ENCODE measurements at places on chromosomes 12 and 14.

GRCh38 chr12:15092826-15093225 is 120.0 kb downstream of the PDE6H start:
- DNase-seq: no peak

GRCh38 chr14:86858591-86858990 is 1134.4 kb downstream of the GALC start:
- DNase-seq: no peak

DNA sequence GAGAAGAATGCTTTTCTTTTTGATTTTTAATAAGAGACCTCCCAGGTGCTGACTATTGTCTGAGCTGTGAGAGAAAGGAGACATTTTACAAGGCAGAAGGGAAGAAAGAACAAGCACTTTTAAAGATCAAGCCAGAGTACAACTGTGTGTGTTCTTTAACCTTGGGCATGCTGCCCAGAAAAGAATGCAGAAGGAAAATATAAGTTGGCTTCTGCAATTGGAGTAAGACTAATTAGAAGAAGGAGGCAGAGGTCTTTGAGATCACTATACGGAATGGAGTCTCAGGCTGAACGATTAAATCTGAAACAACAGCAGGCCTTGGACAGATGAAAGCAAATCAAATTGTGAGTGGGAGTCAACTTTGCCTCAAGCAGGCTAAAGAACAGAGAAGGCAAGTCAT is 230.5 kb downstream of the ATP23 start:
- DNase-seq: no peak

DNA sequence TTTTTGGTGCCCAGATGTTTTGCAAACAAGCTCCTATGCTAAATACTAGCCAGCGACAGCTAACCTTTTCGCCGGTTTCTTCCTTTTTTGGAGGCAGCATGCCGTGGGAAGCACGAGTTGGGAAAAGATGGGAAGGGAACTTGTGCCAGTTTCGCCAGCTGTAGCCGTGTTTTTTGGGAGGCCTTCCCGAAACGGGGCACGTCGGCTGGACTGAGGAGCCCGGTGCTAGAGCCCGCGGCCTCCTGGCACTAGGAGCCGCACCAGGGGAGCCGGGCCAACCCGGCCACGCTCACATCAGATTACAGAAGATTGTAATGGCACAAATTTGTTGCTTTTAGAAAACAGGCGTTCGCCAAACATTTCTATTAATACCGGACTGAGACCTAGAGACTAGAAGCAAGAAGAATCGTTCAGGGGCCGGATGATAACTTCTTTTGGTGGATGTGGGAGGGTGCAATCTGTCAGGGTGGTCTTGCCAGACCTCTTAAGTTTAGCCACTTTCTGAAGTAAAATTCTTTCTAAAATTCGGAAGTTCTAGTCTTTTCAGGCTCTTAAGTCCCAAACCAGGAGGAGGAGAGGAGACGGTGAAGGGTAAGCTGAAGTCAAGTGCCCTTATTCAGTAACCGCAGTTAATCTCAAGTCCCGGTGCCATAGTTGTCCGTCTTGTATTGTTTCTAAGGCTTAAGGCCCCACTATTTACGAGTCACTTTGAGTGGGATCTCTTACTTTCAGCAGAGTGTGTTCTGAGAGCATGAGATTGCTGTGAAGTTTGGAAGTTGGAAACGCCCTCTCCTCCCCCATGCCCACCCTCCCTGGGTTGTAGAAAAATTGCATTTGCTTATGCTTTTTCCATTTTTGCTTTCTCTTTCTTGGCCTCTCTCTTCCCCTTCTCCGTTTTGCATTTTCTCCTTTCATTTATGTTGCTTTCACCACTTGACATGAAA is 1.3 kb downstream of the RASSF3 start:
- no peak for DNase-seq

- DNase-seq: peak; percentile 74
Observed at GRCh38 chr12:54988402-54989054, 4.0 kb upstream of the TESPA1 start.

DNA sequence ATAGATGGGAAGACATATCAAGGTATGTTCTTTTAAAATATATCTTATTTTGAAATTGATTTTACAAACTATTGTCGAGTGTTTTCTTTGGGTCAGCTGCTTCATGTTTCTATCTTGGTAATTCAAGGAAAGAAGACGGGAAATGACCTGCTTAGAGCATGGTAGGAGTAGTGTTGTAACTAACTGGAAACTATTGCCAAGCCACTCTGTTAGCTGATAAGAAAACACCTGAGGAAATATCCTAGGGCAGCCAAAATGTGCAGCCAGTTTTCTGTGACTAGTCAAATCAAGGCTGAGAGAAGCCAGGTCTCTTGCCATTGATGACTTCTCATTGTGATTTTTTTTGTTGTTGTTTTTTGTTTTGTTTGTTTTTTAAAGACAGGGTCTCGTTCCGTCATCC is 30.2 kb downstream of the METAP2 start:
- DNase-seq: no peak

DNA sequence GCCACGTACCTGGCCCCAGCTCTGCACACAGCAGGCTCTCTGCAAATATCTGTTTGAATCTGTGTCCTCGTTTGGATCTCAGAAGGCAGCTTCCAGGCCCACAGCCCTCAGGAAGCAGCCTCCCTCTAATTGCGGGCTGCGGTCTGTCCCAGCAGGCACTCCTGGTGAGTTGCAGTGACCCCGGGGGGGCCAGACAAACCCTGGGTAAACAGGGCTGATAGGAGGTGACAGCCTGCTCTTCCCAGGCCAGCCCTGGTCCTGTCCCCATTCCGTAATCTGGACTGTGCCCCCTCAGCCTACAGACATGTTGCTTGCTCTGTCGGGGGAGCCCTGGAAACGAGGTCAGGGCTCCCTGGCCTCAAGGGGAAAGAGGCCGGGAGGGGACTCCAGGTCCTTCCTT is 2.0 kb downstream of the FOXN4 start:
- no peak for DNase-seq

- no peak for DNase-seq
Observed at GRCh38 chr12:4107436-4107878, 166.1 kb upstream of the CCND2 start.

GRCh38 chr12:90323217-90323616 is 614.6 kb upstream of the ATP2B1 start:
- DNase-seq: no peak

- no peak for DNase-seq
Observed at GRCh38 chr14:85501751-85502150, 28.2 kb upstream of the FLRT2 start.

DNA sequence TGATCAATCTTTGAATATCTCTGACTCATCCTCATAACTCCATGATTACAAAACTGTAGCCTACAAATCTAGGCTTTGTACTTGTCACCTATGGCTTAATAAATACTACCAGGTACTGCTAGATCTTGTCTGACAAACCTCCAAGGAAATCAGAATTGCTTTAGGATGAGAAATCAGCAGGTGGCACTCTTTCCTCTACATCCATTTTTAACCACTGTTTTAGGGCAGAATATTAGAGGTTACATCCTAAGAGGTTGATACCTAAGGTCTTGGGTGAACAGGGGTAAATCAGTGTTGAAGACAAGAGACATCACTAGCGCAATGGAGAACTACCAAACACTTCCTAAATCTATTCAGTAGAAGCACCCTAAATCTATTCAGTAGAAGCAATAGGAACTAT is 63.1 kb upstream of the SOX5 start:
- DNase-seq: peak; percentile 8

- DNase-seq: no peak
Observed at GRCh38 chr12:96218989-96219678, 25.0 kb downstream of the ELK3 start.

- no peak for DNase-seq
Observed at GRCh38 chr14:104507443-104507842, 72.1 kb upstream of the C14orf180 start.

GRCh38 chr14:50425816-50426215 is 29.1 kb upstream of the CDKL1 start:
- DNase-seq: no peak

- no peak for DNase-seq
Observed at GRCh38 chr12:11705010-11705409, 55.5 kb downstream of the ETV6 start.

DNA sequence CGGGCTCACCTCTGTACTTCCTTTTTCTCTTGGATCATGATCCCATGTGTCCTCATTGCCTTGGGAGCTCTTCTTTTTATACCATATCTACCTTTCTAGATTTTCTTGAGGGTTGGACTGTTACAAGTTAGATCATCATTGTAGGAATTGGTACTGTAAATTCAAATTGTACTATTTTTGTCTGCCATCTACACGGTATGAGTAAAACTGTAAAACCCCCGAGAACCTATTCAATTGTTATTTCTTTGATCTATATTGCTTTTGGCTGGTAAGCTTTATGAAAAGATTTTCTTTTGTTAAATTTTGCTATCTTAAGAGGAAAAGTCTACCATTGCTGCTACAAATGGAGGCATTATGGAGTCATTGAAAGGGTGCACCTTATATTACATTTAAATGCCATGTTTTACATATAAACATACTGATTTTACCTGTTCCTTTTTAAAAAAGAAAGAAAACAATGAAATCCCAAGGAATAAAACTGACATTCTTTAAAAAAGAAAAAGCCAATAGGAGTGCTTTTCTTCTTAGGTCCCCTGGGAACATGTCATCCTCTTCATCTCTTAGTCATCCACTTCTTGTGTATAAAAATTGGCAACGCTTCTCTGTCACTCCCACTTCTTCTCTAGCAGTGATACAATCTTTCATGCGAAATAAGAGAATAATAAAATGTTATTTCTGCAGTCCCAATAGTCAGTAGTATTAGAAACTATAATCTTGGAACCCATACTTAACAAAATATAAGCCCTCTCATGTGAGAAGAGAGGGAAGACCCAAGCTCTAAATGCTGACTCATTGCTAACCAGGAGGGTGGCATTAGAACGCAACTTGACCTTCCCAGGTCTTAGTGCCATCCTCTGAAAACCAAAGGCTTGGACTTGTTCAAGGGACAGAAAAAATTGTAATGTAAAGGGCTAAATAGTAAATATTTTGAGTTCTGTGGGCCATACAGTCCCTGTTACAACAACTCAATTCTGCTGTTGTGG is 20.4 kb downstream of the RGS6 start:
- DNase-seq: no peak

DNA sequence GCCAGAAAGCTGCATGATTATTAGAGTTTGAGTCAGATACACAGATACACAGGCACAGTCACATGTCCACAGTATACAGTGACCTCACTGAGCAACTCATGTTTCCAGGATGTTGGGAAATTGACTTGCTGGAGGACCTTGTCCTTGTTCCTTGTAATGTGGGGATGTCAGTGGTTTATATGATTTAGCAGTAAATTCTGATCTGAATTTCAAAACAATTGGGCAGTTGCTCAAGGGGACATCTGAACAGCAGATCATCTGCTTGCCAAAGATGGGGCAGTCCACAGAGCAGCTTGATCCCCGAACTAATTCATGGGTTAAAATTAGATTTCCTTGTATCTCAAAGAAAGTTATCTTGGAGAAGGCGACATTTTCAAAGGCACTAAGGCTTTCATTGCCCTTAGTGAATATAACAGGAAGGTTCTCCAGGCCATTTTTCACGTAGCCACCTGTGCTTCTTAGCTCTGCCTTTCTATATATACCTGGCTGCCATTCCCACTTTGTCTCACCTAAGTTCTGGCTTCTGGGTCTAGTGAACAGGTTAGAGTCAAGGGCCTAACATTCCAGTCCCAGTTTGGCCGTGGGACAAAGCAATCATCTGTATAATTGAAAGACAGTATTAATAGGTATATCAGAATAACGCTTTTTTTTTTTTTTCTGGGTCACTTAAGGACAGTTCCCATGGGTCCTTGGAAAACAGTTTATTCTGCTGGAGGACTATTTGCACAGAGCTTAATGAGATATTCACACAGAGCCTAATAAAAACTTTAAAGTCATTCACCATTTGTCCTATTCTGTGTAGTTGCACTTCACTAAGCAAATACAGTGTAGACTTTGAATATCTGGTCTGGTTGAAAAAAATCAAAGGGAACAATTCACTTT is 64.9 kb upstream of the STRN3 start:
- DNase-seq: peak; percentile 50

DNA sequence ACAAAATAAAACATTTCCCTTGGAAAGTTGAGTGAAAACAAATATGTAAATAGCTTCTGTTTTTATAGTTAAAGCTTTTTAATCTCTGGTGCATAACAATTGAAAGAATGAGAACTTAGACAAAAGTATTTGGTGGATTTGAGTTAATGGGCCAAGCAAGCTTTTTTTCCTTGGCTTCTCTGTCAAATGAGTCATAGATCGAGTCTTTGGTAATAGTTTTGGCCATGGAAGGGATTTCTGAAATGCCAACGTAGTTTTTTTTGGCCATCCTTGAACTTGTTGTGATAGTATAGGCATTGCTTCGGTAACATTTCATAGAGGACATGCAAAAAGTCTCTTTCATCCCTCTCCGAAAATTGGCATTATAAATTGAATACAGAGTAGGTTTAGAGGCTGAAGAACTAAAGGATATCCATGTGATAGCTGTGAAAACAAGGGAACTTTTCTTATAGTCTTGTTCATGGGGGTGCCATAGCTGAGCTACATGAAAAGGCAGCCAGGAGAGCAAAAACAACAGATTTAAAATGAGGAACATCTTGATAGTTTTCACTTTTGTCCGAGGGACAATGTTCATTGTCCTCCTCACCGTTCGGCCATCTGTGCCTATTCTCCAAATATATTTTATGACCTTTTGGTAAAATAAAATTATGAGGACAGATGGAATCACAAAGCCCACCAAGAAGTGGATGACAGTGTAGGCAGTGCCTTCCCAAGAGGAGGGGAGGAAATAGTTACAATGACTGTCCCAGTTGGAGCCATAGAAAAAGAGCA is 34.7 kb downstream of the GPR19 start:
- no peak for DNase-seq

DNA sequence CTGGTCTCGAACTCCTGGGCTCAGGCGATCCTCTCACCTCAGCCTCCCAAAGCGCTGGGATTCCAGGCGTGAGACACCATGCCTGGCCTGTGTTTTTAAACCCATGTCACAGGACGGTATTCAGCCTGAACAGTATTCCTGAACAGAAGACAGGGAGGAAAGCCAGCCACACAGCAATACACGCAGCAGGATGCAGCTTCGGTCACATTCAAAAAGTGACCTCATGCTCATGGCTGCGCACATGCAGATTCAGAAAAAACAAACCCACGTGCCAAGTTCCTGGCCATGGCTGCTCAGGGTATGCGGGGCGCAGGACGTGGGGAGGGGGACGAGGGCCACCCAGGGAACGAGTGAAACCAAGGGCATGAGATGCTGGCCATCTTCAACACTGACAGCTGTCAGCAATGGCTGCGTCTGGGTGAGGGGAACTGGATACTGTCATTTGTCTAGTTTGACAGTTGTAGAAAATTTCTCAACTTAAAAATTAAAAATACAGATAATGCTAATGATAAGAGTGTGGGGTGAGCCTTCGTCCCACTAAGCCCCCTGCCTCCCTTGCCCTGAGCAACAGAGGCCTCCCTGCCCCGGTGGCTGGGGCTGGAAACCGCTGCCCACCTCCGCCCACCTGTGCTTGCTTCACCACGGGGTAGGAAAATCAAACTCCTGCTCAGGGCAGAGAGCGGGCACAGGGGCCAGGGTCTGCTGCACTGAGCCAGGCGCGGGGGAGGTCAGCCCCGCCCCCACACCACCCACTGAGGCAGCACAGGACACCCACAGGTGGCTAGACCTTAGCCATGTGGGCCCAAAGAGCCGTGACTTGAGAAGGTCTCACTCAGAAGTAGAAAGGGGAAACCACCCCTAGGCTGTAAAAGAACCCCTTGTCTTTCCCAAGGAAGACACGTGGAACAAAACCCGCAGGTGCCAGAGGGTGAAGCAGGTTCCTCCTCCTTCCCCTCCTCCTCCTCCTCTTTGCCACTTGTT is 84.2 kb downstream of the SCARB1 start:
- no peak for DNase-seq

- no peak for DNase-seq
Observed at GRCh38 chr12:113228394-113229028, 7.2 kb downstream of the TPCN1 start.
